ENCODE measurements at places on chromosomes 16 and 17.

DNA sequence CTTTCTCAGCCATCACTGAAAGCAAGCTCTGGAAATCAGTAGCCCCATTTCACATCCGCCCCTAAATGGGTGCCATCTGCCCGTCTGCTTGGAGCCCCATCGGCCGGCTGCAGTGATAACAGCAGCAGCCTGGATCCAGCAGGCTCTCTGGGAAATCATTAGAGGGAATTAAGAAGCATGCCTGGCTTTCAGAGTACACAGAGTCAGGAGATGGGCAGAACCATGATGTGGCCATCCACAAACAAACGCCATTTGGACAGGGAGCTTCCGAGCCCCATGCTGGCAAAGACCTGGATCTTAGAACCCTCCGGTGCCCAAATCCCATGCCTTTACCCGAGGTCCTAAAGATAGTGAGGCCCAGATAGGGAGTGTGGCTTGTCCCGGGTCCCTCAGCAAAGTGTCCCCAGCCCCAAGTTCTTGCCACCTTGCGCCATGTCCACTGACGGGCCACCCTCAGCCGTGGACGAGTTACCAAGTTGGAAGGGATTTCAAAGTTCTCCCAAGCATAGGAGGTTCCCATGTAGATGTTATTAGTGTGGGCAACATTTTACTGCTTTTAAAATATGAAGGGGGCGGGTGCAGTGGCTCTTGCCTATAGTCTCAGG is 1.0 kb upstream of the LITAF start:
- peaks cover 16% of the 10 kb centered on the region for H3K4me1 ChIP-seq
- H3K27me3 ChIP-seq: no peaks in the 10 kb centered on the region
- no peak for DNase-seq
- no peaks in the 10 kb centered on the region for H3K36me3 ChIP-seq

- DNase-seq: no peak
- H3K4me3 ChIP-seq: no peak overlapping the region
- H3K36me3 ChIP-seq: no peaks in the 10 kb centered on the region
- no peaks in the 10 kb centered on the region for H3K4me1 ChIP-seq
- no peaks in the 10 kb centered on the region for H3K27me3 ChIP-seq
These were observed 289.0 kb downstream of the CEP112 start for GRCh38 chr17:65902831-65903522.

DNA sequence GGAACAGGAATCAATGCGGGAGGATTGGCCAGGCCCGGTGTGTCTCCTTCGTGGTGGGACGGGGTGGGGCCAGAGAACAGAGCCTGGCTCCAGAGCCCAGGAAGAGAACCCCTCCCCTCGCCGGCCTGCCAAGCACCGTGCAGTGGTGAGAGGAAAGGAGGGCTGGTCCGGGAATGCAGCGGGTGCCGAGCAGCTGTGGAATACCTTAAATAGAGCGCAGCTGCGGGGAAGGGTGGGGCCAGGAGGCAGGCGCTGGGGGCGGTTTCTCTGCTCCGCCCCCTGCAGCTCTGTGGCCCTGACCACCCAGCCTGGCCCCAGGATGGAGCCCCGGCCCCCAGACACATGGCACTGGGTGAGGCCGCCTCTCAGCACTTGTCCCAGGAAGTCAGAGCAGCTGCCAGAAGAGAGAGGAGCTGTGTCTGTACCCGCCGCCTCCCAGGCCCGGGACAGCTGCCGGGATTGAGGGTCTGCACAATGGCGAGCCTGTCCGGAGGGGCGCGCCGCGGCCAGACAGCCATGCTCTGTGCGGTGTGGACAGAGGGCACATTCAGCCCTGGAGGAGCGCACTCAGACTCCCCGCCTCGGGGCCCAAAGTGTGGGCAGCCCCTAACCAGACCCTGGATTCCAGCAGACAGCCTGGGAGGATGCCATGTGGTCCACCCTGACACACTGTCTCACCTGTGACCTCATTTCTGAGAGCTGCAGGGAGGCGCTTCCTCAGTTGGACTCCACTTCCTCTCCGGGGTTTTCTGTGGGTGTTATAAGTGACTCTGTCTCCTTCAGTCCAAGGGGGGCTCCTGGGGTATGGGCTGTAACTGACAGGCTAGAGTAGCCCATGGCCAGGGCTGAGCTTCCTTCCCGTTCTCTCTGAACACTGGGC is 268.8 kb downstream of the SEC14L1 start:
- peak overlapping the region; percentile 58 for H3K27ac ChIP-seq
- H3K4me1 ChIP-seq: peaks cover 62% of the 10 kb centered on the region
- H3K4me3 ChIP-seq: no peak overlapping the region
- peaks cover 40% of the 10 kb centered on the region for H3K36me3 ChIP-seq
- H3K27me3 ChIP-seq: no peaks in the 10 kb centered on the region

DNA sequence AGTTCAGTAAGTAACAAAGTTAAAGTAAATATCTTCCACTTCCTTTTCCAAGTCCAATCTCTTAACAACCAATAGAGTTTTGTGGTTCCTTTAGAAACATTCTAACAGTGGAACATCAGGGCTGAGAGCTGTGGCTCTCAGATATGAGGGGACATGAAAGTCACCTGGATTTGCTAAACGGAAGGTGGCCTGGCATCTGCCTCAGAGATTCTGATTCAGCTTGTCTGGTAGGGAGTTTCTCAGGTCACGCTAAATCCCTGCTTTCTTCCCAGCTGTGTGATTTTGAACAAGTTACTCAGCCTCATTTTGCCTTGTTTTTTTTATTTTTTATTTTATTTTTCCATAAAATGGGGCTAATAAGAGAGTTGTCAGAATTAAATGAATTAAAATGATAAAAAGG is 411.0 kb upstream of the CDH11 start:
- peaks cover 2% of the 10 kb centered on the region for H3K4me1 ChIP-seq
- no peak for DNase-seq
- no peaks in the 10 kb centered on the region for H3K27me3 ChIP-seq
- no peak overlapping the region for H3K27ac ChIP-seq
- no peak overlapping the region for H3K4me3 ChIP-seq

- no peak for DNase-seq
- no peaks in the 10 kb centered on the region for H3K36me3 ChIP-seq
- no peaks in the 10 kb centered on the region for H3K27me3 ChIP-seq
- no peaks in the 10 kb centered on the region for H3K4me1 ChIP-seq
- no peak overlapping the region for H3K4me3 ChIP-seq
These were observed 116.3 kb upstream of the MAF start for GRCh38 chr16:79716645-79717332.
